Fibroblast of skin of left biceps (primary cell): ENCODE measurements at places on chromosomes 11 and 22.

DNA sequence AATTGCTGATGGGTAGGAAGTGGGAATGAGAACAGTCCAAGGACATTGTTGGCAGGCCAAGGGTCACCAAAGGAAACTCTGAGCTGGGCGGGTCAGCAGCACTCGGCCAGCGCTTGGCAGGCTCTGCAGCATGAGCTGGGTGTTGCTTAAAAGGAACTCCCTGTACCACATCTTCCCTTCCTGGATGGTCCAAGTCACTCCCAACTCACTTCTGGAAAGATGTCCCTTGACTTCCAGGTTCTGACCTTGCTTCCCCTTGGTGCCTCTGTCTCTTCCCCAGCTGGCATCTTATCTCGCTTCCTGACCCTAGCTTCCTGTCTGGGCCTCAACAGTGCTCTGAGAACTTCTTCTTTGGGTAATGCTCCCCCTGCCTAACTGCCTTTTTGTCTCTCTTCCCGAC is 24.8 kb upstream of the SWAP70 start:
- DNase-seq, result no peak

DNA sequence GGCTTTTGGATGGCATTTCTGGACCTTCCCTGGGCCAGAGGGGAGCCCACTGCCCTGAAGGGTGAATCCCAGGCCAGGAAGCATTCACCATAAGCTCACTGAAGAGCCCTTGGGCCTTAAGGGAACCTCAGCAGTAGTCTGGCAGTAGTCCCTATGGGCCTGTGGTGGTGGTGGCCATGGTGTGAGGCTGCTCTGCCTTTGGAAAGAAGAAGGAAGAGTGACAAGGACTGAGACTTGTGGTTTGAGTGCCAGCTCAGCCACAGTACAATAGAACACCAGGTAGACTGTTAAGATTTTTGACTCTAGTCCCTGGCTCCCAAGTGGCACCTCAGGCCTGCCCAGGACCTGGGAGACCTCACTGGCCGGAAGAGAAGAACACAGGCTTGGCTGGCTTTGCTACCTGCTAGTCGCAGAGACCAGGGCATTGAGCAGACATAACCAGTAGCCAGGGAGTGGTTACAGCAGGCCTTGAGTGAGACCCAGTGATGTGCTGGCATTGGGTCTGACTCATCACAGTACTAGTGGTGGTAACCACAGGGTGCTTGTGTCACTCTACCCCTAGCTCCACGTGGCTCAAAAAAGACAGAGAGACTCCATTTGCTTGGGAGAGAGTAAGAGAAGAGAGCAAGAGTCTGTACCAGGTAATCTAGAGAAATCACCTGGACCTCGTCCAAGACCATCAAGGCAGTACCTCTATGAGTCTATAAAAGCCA is 259.8 kb upstream of the BLID start:
- DNase-seq, result no peak

- no peak for DNase-seq
Measured at GRCh38 chr11:23765682-23766252, 731.1 kb upstream of the LUZP2 start.

DNA sequence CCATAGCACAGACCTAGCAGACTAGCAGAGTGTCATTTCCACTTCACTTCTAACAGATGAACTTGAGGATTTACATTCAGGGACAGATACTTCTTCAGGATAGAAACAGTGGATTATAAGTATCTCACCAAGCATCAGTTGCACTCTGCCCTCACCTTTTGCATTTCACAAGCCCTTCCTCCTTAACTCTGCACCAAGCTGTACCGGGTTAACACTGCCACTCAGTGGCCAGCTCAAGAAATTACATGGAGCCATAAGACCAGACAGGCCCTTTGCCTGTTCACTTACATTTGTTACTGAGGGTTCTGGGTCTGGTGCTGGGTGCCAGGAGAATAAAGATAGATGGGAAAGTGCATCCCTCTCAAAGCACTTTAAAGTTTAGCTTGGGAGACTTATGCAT is 309.8 kb downstream of the SHANK2 start:
- no peak for DNase-seq

GRCh38 chr11:11401960-11402535 is 49.0 kb upstream of the CSNK2A3 start:
- no peak for DNase-seq

DNA sequence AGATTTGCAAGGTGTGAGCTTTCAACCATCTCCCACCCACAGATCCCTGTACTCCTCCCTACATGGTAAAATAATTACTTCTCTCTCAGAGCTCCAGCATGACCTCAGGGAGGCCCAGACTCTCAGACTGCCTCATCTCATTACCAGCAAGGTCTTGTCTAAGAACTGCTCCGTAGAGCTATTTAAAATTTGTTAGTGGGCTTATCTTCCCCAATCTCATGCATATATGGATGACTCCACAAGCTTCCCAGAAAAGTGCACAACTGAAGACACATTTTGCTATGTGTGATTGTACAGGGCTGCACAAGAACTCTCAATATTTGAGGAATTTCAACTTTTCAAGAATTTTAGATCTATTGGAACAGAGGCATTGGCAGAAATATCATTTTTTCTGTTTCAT is 230.3 kb downstream of the CSNK2A3 start:
- no peak for DNase-seq

DNA sequence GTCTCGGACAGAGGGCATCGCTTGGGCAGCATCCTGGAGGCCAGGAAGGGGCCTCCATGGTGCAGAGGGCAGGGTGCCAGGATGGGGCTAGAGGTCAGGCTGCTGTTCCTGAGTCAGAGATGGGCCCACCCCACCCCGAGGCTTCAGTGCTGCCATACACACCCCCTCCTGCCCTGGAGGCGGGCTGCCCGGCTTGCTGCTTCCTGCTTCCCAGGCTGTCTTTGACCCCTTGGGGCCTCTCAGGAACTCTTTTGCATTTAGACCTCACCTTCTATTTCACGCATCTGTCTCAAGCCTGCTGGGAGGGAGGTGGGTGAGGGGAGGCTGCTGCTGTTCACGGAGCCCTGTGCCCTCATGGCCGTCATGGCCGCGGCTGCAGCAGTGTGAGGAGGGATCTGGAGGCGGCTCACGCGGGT is 6.6 kb upstream of the GRAMD4 start:
- no peak for DNase-seq

- no peak for DNase-seq
Measured at GRCh38 chr11:59728154-59728553, 14.5 kb upstream of the OR10V1 start.

DNA sequence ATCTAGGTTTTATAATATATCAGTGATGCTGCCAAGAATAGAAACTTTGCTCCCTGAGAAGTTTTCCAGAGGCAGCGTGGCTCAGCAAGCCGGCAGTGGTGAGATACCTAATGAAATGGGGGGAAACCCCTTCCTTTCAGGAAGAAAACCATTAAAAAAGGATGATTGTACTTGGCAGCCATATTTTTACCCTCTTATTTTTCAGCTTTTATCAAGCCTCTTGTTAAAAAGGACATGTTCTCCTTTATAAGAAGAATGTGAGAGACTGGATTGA is 9.0 kb upstream of the ME3 start:
- no peak for DNase-seq

- DNase-seq, result no peak
Measured at GRCh38 chr22:46093796-46094195, 56.5 kb upstream of the PPARA start.

DNA sequence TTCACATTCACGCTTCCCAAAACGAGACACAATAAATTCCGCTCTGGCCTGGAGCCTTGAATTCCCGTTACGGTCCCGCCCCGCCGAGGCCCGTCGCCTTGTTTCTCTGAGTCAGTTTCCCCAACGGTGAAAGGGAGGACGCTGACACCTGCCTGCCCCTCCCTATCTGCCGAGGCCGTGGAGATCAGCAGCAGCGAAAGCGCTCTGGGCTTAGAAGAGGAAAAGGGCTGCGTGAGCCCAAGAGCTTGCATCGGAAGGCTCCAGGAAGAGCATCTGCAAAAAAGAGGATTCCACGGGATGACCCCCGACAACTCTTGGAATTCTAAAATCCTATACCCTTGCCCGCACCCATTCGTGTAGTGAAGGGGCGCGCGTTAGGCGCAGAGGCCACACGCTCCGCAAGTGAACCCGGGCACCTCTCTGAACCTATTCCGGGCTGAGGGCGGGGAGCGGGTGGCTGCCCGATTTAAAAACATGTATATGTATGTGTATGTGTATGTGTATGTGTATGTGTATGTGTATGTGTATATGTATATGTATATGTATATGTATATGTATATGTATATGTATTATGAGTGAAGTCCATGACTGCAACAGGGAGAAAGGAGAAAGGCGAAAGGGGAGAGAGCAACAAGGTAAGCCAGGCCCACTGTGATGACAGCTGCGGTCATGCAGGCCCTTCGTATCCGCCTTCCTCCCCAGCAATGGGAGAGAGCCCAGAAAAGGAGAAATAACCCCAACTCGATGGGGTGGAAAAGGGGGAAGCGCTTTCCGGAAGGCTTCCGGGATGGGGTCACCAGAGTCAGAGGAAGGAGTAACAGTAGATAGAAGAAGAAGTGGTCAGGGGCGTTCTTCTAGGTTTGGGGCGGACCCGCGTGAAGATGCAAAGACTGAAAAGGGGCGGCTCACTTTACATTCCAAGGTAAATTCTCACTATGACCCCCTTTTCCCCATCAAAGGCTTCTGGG is 948 bp upstream of the MRTFA start:
- DNase-seq, result no peak

- DNase-seq, result no peak
Measured at GRCh38 chr11:66719111-66719872, 9.7 kb downstream of the SPTBN2 start.

GRCh38 chr11:43576803-43577521 is 103.6 kb upstream of the HSD17B12 start:
- no peak for DNase-seq

DNA sequence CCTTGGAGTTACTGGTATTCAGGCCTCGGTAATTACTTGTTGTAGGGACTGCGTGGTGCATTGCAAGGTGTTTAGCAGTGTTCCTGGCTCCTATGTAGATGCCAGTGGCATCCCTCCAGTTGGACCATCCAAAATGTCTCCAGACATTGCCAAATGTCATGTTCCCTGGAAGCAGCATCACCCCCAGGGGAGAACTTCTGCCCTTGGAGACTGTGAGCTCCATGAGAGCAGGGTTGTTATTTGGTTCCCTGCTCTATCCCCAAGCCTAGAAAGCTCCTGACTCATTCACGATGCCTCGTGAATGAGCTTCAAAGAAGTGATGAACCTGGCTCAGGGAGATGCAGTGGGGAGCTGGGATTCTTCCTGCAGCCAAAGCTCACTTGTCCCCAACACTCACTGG is 4.8 kb upstream of the CD248 start:
- no peak for DNase-seq

DNA sequence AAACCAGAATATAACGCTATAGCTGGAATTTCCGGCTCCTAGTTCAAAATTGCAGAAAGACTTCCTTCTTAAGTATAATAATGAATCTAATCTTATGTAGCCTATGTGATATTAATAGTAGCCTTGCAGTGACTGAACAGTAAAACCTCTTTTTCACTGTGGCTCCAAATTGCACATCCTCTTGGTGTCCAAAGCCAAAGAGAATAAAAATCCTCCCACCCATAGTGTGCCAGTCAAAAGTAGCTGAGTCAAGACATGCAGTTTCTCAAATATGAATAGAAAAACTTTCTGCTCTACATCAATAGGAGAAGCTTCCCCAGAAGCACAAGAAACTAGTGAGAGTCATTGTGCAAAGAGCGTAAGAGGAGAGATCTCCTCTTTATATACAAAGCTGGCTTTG is 76.0 kb upstream of the PICALM start:
- no peak for DNase-seq

- no peak for DNase-seq
Measured at GRCh38 chr22:24601217-24602104, 1.5 kb upstream of the GGT1 start.

DNA sequence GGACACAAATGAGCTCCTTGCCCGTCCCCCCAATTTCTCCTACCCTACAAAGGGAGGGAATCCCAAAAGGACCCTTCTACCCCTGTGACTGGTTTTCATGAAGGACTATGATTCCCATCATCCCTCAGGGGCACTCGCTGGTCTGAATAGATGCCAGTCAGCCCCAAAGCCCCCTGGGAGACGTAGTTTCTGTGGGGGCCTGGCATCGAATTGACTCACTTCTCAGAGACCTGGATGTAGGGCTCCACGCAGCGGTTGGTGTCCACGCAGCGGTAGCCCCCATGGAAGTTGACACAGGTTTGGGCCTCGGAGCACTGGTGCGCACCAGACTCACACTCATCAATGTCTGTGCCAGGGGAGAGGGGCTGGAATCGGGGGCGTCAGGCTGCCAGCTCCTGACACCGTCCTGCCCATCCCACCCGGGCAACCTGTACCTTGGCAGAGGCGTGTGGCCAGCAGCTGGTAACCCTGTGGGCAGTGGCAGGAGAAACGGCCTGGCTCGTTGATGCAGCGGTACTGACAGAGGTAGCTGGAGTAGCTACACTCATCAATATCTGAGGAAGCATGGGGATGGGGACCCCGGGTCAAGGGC is 4.4 kb downstream of the EFEMP2 start:
- no peak for DNase-seq

DNA sequence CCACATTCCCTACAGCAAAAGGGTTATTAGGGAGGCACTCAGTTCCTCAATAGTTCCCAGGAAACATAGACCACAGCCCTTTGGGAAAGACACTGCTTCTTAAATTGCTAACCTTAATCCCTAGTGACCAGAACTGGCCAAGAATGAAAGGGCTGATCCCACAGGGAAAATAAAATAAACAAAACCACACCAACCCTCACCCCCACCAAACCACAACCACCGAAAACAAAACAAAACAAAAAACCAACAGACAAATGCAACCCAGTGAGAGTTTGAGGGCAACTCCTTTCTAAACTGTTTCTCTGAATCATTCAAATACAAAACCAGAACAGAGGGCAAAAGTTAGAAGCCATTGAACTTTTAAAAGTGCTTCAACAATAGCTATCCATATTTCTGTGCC is 57.2 kb downstream of the NAV2 start:
- no peak for DNase-seq

DNA sequence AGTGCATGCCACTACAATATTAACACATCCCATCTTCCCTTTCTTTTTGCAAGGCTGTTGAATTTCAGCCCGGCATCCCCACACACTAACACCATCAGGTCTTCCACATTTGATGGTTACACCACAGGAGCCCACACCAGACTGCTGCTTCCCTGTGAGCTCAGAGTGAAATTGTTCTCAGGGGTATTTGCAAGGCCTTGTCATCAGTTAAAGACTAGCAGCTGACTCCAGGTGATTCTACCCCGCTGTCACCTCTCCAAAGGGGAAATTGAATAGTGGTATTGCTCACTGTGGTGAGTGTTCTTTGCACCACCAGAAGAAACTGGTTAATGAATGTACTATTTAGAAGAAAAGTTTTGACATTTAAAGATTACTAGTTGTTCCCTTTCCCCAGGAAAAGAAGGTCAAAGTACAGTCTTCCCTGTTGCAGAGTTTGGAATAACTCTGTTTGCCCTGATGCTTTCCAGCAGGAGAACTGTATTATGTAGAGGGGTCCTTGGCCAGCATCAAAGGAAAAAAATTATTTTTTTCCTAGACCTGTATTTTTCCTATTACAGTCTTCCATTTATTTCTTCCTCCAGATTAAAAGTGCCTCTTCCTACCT is 41.9 kb downstream of the BID start:
- no peak for DNase-seq

- DNase-seq, result no peak
Measured at GRCh38 chr22:42134100-42135020, 3.8 kb upstream of the CYP2D6 start.
